HuH-7 (cell line): ENCODE measurements at places on chromosomes 1 and 21.

DNA sequence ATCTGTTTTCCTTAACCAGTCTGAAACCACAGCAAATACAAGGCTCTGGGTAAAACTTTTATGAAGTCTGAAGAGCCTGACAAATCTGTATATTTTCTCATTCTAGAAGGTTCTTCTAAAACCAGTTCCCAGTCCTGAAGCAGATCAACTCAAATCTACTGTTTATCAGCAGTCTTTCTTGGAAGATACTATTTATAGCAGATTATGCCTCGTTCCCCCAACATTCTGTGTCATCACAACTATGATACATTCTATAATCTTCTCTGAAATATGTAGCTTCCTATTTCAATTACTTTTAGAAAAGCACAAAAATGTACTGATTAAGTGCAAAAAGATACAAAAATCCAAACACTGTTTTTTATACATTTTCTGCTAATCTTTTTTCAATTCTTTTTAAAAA lies 67.5 kb downstream of the NIBAN1 start:
- DNase-seq = no peak

DNA sequence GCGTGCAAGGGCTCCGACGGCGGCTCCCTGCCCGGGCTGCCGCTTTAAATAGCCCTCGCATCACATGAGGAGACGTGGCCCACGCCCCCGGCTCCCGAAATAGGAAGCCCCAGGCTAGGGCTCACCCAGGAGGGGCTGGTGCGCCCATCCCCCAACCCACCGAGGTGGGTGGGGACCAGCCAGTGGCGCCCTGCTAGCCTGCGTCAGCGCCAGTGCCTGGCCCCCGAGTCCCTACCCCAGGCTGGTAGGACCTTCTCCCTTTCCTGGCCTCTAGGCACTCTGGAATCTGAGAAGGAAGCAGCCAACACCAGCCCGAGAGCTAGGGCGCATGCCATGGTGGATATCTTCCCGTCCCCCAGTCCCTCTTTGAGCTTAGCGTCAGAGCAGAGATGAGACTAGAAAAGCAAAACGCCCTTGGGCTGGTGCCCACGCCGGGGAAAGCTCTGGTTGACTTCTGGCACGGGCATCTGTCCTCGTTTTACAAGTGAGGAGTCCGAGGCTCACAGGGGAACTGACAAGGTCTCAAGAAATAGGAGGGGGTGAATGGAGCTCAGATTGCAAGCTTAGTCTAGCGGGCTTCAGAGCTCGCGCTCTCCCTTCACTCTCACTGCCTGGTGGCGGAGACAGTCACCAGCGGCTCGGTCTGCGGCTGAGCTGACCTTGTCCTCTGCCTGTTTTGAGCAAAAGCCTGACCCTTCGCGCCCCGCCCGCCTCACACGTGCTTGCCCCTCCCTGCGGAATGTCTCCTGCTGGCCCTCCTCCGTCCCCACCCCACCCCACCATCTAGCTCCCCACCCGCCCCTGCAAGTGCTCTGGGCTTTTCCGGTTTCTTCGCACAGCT lies at the start of gene FABP3:
Gene FABP3, minus strand, starts transcription at position 21 of the 841 bp plus-strand sequence. CDS start 62 bp downstream, outside the sequence.
- peak; percentile 70 for DNase-seq

GRCh38 chr1:19710825-19711611 lies 46.3 kb downstream of the HTR6 start:
- no peak for DNase-seq

DNA sequence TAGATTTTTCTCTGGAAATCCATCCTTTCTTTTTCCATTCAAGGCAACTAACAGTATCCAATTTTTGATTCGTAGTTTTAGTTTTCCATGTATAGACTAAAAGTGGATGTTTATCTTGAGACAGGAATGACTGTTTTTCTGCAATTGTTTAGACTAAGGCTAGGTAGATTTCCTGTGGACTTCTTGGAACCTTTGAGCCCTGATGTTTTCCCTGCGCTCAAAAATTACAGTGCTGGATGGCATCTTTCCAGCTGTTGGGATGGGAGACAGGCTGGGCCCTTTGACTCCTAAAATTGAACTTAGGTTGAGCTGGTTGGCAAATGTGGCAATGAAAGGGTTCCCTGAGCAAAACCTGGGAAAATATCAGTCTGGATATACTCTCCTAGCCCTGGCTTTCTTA lies 180.4 kb downstream of the DHRS3 start:
- DNase-seq = no peak

GRCh38 chr1:9397997-9398526 lies 105.4 kb downstream of the SPSB1 start:
- no peak for DNase-seq

DNA sequence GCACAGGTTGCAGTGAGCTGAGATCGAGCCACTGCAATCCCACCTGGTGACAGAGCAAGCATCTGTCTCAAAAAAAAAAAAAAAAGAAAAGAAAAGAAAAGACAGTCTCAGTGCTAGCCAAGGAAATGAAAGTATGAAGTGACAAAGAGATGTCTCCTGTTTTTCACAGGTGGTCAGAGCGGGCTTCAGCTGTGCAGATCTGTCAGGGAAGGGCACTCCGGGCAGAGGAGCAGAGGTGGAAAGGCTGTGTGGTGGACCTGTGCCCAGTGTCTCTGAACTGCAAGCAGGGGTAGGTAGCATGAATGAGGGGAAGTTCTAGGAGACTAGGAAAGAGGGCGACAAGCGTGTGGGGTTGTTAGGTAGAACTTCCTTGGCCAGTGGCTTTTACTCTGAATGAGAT lies 67.5 kb downstream of the CD247 start:
- DNase-seq = no peak

DNA sequence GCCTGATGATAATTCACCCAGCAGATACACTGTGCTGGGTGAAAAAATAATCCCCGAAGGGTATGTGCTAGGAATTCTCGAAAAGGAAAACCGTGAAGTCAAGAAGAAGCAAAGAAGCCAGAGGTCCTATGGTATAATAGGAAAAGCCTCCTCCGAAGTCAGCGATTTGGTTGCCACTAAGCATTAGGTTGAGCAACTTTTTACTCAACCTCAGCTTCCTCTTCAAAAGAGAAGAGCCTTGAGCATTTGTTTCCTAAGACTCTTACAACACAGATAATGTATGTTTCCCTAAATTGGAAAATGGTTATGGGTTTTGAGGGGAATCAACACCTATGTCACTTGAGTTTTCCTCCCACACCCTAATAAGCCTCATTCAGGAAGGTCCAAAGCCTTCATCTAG lies 21.3 kb upstream of the MNDA start:
- DNase-seq = no peak

DNA sequence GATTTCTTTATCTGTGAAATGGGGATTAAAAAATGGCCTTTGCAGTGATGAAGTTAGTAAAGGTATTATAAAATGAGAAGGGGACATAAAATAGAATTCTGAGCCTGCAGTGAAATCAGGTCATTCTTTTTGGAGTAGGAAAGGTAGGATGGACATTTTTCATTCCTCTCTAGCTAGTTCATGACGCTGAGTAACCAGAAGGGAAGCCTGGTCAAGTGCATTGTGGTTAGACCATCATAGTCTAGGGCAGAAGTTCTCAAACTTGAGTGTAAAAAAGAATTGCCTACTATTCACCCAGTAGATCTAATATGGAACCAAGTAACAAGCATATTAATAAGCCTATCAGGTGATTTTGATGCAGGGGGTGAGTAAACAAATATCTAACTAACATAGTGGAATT lies 50.8 kb downstream of the TGFB2 start:
- no peak for DNase-seq

DNA sequence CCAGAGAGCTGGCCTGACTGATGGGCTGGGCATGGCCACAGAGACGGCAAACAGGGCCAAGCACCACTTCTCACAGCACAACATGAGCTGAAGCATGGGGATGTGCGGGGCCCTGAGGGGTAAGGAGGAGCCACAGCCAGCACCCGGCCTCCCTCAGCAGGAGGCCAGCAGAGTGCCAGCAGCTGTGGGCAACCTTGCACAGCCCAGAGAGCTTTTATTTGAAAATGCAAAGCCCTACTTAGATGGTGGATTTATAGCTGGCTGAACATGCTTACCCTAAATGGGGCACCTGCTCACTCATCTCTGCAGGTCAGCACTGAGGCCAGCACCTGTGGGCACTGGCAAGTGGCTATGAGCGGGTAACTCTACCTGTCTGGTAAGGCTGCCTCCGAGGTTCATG lies 44.1 kb downstream of the SLC66A1 start:
- DNase-seq = no peak

GRCh38 chr21:33924079-33924765 lies 8.6 kb upstream of the ATP5PO start:
- DNase-seq = peak; percentile 68

DNA sequence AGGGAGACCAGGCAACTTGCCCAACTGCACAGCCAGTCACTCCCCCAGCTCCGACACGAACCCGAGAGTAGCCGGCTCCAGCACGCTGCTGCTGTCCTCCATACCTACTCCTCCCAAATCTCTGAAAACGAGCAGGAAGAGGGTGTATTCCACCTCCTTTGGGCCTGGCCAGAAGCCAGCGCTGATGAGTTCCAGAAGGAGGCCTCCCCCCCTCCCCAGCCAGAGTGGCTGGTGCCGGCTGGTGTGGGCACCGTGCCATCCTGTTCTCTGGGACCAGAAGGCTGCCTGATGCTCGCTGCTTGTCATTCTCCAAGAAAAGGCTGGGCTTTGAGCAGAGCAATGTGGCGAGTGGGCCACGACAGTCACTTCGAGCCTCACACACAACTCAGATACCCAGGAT lies 22.2 kb downstream of the KCNN3 start:
- DNase-seq = no peak

GRCh38 chr1:109765896-109766615 lies 2.3 kb upstream of the EPS8L3 start:
- no peak for DNase-seq

DNA sequence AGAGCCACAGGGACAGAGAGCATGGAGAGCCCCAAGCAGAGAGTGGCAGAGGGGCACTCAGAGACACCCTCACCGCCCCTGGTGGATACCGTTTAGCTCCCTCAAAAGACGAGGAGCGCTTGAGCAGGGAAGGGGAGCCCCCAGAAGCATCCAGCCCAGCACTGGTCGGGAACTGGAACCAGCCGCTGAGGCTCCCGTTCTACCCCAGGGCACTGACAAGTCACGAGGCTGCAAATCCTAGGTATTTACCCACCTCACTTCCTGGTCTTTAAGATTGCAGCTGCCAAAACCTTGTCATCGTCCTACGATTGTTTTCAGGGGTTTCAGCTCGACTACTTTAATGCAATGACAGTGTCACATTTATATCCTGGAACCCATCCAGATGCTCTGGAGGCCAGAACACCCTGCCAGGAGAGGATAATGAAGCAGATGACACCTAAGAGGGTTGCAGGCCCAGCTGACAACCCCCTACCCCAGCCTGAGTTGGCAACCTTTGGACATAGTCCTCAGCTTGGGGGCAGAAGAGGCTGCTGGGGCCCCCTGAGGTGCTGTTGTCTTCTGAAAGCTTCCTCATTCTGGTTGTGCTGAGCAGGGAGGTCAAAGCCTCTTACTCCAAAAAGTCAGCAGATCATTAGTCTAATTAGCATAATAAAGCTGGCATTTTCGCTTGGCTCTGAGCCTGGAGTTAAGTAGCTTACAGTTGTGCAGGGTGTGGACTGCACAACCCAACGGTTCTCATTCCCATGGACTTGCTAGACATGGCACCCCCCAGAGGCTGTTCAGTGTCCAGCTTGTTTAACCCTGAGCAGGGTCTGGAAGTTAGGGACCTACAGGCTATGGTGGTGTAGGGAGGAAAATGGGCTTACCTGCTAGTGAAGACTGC lies 20.6 kb upstream of the BACE2 start:
- DNase-seq = no peak

DNA sequence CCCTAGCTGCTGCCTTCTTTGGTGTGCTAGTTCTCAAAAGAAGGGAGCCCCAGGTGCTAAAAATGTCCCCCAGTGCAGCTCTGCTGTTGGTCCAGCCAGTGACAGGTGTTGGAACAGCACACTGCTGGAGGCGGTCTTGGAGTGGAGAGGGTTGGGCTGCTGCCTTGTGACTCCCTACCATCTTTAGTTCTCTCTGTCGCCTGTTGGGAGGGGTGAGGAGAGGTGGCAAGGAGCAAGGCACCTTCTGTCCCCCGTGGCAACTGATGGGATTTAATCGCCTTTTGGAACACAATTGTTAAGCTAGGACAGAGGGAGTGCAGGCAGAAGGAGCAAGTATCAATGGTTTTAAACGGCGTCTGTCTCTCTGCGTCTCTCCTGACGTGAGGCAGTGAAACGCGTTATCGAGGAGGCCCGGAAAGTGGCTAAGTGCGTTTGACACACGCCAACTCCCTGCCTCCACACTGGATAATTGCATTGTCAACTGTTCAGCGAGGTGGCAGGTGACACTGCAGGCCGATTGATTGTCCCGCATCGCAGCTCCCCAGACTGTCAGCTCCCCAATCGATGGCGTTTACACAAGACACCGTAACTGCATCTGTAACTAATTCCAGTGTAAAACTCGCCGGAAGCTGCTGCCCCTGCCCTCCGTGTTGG lies 34.0 kb downstream of the TMEM53 start:
- DNase-seq = no peak

DNA sequence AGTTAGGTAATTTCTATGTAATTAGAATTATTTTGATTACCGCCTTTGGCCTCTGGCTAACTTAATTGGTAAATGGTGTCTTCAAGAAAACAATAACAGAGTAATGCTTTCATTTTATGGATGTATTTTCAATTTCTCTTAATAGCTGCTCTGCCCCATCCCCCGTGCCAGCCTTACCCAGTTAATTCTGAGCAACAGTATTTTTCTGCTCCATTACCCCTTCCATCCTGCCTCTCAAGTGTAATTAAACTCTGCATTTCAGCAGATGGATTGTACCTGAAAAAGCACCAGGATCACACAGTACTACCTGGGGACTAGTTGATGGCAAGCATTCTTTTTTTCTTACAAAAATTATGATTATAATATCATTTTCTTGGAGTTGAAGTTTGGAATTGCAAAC lies 104.2 kb downstream of the KIAA0319L start:
- no peak for DNase-seq

GRCh38 chr1:111436726-111437125 lies 9.2 kb upstream of the OVGP1 start:
- no peak for DNase-seq

DNA sequence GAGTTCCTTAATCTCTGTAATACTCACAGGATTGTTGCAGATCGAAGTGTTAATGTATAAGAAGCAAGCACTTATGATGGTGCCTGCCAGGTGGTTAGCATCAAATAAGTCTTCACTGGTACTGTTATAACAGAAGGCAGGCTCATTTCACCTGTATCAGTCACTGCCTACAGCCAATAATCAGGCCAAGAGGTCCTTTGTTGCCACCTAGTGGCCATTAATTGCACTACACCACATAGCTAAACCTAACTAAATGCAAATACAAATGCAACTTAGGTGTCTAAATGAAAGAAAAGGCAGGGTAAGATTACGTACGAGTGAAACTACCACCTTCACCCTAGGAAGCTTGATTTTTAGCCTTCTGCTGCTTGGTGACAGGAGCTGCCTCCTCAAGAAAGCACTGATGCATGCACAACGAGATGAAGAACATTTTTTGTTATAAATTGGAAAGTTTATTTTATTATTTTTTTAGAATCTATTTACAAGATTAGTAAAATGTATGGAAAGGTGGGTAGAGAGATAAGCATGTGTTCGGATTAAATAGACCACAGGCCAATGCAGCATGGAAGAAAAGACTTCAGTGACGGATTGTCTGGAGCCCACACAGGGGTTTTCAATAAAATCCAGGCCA lies 334.8 kb upstream of the CAMK1G start:
- DNase-seq = peak; percentile 52

- DNase-seq = no peak
Observed at GRCh38 chr1:100499194-100499811, 38.6 kb upstream of the GPR88 start.
